NT2/D1 (cell line): ENCODE measurements at places on chromosomes 6 and 20.

- no peak for DNase-seq
These were observed 24.7 kb downstream of the FNDC1 start for GRCh38 chr6:159193923-159194322.

- no peak for DNase-seq
These were observed 89.2 kb downstream of the ARID1B start for GRCh38 chr6:156866220-156867015.

- DNase-seq = peak; percentile 32
These were observed 12.9 kb upstream of the ZNF343 start for GRCh38 chr20:2521369-2522305.

GRCh38 chr6:37985355-37985754 lies 165.8 kb downstream of the ZFAND3 start:
- no peak for DNase-seq

DNA sequence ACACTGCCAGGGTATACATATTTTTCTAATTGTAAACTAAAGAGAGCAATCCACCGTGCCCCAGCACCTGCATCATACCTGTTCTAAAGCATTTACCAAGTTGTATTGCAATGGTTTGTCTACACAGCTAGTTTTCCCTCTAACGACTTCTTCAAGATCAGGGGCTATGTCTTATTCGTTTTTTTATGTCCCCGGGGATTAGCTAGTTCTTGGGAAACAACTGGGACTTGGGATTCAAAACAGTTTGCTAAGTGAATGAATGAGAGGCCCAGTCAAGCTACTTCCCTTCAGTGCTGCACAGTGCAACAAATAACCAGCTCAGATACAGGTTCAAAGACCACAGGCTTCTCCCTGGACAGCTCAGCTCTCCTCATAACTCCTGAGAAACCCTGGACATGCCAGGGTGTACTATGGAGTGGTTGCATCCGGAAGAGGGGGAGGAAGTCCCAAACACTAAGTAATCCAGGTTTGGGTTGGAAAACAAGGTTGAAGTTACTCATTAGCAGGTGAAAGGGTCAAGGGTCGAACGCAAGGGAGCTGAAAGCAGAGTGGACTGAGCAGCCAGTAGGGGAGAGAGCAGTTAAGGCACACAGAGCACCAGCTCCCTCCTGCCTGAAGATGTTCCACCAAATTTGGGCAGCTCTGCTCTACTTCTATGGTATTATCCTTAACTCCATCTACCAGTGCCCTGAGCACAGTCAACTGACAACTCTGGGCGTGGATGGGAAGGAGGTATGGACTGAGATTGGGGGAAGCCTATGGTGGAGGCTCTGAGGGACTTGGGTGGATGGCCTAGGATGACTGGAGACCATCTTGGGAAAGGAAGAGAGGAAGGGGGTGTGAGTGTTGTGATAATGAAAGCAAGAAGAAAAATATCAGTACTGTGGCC lies at the start of gene APOM:
Gene APOM (plus strand): TSS at position 546 of the 889 bp plus-strand sequence. CDS start 73 bp downstream, at position 619.
- no peak for DNase-seq

DNA sequence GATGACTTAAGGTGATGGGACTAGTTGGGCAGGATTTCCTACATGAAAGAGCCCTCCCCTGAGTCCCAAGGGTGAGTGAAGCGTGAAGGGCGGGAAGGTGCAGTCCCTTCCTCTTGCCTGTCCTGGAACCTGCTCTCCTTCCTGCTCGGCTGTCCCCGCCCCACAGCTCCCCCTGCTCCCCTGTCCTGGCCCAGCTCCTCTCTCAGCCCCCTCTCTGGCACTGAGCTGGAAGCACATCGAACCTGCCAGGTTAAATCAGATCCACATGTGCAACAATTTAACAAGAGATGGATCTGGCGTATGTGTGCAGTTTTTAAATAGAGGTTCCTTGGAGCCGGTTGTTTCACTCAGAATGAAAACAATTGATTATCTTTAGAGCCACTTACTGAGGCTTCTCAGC lies 95.0 kb downstream of the LRFN2 start:
- DNase-seq = no peak

- no peak for DNase-seq
These were observed 14.9 kb downstream of the NEDD9 start for GRCh38 chr6:11217360-11218101.

GRCh38 chr6:23952245-23952644 lies 173.8 kb upstream of the NRSN1 start:
- DNase-seq = no peak

DNA sequence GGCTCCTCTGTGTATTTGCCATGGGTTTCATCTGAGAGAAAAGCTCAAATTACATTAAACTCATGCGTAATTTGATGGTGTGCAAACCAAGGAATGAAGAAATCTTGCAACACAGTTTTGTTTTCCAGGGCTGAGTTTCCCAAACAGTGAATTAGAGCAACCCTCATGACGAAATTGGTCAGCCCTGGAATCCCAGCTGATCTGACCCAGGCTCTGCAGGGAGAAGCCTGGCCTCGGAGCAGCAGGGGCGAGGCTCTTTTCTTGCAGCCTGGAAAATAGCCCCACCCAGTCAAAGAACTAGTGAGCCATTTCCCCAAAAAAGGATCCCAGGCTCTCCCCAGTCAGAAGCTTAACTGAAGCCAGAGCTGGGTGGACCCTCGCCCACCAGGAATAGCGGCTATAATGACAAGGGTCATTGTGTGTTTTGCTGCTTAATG lies 107.3 kb upstream of the SNX9 start:
- no peak for DNase-seq

DNA sequence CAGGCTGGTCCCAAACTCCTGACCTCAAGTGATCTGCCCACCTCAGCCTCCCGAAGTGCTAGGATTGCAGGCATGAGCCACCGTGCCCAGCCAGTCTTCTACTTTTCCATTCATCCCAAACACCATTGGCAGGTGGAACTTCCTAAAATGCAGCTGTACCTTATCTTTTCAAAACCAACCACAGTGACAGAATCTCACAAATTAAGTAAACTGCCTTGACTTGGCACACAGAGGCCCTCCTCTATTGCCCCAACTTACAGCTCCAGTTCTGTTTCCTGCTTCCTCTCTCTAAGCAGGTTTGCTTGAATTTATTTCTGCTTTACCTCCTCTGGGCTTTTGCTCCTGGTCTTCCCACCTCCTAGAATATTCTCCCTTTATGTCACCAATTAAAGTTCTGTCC lies 7.6 kb downstream of the MYB start:
- DNase-seq = no peak

GRCh38 chr6:100464162-100464851 lies 414 bp downstream of the SIM1 start:
- no peak for DNase-seq

GRCh38 chr6:15429141-15430110 lies 183.6 kb downstream of the JARID2 start:
- DNase-seq = no peak

DNA sequence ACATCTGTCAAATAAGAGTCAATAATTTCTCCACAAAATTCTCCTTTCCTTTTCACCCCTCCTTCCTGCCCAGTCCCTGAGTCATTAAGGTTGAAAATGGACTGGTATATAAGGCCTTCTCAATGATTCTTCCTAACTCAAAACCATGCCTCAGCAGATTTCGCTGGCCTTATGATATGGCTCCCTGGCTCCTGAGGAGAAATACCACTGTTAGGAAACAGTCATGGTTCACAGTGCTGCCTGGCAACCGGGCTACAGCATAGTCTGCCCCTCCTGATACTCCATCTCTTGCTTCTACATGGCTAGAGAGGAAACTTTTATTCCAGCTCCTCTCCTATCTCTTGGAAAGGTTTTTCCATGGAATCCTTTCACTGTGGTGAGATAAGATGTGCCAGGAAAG lies 4.7 kb downstream of the UBE2J1 start:
- no peak for DNase-seq

DNA sequence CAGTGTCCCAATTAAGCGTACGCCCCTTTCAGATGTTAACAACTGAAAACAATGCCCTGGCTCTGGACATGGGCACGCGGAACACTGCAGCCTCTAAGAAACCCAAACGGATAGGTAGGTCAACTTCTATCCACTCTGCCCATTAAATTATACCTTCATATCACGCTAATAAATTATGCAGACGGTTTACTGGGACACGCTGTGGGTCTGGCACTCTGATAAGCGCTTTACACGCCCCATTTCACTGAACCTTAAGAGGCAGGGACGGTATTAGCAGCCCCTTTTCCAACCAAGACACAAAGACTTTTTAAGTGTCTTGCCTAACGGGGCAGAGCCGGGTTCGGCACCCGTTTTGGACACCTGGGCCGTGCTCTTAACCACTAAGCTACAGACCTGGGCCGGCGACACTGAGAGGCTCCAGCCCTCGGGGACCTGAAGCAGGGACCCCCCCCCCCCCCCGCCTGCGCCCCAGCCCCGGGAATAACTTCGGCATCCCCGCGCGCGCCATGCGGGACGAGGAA lies 744 bp downstream of the STAU1 start:
- peak; percentile 35 for DNase-seq

DNA sequence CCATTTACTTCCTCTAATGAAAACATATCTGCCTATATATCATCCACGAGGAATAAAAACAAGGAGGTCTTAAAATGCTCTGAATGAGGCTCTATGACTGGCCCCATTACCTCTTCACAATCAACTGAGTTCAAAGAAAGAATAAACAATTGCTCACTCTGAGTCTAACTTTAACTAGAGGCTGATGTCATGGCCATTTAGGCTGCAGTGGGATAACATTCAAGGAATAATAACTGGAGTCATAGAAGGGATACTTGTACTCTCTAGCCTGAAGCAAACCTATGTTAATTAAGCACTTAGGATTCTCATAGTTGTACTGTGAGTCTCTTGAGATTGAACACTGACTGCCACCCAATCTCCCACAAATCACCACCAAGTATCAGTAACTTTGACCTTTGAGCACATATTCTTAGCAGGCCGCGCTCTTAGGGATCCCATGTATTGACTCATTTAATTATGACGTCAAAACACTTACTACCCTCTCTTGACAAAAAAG lies 70.2 kb downstream of the PERP start:
- DNase-seq = no peak

DNA sequence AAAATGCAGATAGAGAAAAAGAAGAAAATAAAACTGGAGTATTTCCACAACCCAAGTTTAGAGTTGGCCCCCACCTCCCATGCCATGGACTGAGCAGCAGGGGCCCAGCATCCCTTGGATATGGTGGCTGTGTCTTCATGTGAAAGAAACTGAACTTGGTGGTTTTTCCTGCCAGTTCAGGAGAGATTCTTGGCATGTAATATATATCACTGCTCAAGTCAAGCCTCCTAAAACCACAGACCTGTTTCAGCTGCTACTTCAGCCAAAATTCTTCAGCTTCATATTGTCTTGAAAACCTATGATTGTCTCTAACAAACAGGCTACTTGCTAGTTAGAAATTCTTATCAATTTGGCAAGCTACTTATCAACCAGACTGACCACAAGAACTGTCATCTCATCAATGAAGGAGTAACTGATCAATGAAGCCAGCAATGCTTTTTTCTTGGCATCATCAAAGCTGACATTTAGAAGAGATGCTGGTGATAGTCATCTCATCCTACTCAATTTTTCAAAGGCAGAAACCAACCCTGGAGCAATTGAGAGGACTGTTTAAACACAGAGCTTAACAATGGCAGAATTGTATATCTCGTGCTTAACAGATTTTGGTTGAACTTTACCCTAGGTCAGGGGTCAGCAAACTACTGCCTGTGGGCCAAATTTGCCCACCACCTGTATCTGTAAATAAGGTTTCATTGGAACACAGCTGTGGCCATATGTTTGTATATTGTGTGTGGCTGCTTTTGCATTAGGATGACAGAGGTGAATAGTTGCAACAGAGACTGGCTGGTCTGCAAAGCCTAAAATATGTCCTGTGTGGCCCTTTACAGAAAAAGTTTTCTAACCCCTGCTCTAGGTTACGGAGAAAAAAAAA lies 10.4 kb upstream of the NOL7 start:
- DNase-seq = no peak

DNA sequence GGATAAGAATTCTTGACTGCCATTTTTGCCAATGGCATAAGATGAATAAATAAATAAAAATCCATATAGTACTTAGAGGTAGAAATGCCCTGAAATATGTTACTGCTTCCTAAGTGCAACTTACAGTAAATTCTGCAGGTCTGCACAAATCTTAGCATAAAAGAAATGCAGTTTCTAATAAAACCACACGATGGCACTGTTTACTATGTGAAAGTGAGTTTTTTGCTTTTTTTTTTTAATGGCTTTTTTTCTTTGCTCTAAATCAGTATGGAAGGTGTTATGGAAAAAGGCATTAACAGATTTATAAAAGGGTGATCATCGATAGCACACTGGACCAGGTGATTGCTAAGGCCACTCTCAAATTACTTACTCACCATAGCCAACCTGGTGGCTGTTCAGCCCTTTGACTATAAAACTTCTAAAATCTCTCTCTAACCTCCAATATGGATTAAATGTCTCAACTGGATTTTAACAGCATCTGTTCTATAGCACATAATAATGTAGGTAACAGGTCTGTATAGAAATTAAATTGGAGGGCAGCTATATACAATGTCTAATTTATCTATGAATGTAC lies 45.8 kb downstream of the AHI1 start:
- peak; percentile 2 for DNase-seq

GRCh38 chr6:106517706-106518105 lies 111.6 kb downstream of the RTN4IP1 start:
- no peak for DNase-seq

GRCh38 chr6:130027948-130028347 lies 9.6 kb downstream of the L3MBTL3 start:
- DNase-seq = no peak

DNA sequence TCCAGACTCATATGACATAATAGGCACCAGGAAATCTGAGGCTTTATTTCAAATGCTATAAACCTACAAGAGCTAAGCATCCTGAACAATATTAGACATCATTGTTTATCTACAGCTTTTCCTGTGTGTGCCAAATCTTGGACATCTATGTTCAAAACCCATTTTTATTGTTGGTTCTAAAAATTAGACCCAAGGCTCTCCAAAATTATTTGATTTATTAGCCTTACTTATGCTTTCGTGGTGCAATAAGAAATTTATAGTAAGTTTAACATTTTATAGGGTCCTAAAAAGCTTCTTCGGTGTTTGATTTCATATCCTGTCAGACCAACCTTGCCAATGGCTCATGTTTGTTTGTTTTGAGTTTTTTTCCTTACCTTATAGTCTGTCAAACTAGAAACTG lies 1014.5 kb upstream of the MANEA start:
- DNase-seq = no peak

GRCh38 chr20:40687384-40688128 lies 1.5 kb downstream of the MAFB start:
- no peak for DNase-seq

GRCh38 chr6:24504287-24504648 lies 9.5 kb downstream of the ALDH5A1 start:
- DNase-seq = no peak

GRCh38 chr6:14118091-14118439 lies 493 bp downstream of the CD83 start:
- DNase-seq = no peak

GRCh38 chr6:38117281-38117680 lies 297.8 kb downstream of the ZFAND3 start:
- DNase-seq = no peak

GRCh38 chr6:114785235-114786127 lies 442.7 kb upstream of the HS3ST5 start:
- no peak for DNase-seq

DNA sequence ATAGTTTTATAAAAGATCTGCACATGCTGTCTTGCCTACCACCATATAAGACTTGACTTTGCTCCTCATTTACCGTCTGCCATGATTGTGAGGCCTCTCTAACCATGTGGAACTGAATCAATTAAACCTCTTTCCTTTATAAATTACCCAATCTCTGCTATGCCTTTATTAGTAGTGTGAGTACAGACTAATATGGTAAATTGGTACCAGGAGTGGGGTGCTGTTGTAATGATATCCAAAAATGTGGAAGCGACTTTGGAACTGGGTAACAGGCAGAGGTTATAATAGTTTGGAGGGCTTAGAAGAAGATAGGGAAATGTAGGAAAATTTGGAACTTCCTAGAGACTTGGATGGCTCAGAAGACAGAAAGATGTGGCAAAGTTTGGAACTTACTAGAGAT lies 64.2 kb upstream of the TFAP2D start:
- DNase-seq = no peak
